ENCODE measurements at places on chromosomes 7 and 10.

DNA sequence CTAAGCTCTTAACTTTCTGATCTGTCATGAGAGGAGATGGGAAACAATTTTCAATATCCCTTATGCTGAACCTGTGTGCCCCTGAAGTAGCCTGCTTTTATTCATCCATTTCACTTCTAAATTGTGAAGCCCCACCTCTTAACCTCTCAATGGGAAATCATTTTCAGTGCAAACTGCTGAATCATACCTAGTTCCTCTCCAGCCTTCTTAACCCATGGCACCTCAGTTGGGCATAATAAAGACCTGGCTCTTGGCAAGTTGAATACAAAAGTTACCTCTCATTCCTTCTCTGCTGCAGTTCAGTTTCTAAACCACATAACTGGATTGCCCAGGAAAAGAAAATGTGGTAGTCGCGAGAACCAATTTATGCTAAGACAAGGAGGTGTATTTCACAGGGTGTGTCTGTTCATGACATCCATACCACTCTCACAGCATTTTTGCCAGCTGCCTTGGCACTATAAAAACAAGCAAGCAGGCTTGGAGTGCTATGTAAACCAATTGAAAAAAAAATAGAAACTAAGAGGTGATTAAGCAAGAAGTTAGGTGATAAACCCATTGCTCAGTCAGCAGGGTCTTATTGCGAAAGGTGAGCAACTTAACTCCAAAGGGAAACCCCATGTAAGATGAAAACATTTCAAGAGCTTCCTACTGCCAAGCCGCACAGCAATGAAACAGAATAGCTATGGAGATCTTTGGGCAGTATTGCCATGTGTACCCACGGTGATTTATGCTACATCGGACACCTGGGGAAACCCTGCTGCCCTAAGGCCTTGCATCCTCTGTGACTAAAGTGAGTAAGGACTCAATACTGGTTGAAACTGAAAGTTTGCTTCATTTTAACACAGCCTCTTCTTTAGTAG, 57.0 kb upstream of the DKK1 start:
- no peak for DNase-seq

DNA sequence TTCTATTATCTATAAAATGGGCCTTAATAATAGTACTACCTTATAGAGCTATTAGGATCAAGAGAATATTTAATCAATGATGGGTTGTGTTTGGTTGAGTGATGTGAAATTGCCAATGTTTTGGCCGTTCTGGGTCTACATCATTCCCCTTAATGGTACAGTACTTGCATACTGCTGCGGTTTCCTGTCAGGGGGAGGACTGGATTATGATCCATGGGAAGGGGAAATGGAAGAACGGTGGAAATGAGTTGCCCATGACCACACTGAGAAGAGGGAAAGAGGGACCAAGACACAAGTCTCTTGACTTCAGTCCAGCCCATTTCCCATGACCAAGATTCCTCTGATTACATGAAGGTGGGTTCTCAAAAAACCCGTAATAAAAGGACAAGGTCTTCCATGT, 999 bp upstream of the MRPS24 start:
- no peak for DNase-seq

DNA sequence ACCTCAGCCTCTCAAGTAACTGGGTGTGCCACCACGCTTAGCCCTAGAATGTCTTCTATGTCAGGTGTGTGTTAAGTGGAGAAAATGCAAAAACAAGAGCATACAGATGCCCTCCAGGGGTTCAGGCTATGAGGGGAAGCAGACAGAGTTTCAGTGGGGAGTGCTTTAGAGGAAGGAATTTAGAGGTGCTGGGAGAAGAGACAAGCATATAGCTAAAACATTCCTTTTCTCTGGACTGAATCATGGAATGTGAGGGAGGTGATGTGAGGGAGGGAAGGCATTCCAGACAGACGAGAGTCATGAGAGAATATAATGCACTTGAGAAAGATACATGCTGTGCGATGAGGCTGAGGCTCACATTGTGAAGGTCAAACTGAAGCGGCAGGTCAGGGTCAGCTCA, 6.6 kb upstream of the ZNF786 start:
- no peak for DNase-seq

GRCh38 chr10:103241262-103242011, 4.2 kb upstream of the RPEL1 start:
- DNase-seq, result no peak

DNA sequence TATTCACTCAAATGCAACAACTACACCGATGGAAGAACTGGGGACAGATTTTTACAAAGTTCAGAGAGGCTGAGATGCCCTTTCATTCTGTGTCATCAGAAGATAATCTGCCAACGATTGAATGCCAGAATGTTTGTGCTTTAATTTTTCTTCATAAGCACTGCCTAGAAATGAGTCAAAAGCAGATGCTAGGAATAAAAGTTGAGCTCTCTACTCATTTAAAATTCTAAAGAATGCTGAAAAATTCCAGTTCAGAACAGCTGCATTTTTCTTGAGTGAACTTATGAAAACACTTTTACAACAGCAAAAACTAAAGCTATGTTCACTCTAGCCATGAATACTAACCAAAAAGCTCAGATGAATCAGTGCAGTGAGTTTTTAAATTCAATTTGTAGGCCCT, 22.3 kb upstream of the FAM133B start:
- no peak for DNase-seq

DNA sequence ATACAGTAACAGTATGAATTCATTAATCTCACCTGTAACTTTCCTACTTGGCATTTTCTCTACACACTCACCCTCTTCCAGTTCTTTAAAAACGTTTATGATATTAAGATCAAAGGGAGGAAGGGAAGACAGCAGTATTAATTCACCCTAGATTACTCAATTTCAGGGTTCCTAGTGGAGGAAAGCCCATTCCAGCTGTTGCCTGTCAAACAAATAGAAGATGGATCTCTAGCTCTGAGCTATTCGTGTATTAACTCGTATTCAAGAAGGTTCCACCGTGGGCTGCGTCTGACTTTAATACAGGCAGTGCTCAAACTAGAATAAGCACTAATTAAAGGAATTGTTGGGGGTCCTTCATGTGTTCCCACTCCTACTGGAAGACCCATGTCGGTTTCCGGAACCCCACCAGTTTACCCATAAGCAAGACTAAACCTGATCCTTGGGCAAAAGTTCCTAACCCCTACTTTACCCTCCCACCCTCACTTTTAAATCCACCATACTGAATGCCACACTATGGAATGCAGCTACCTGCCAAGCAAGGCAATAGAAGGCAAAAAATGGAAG, 2.1 kb downstream of the NANOS1 start:
- no peak for DNase-seq

DNA sequence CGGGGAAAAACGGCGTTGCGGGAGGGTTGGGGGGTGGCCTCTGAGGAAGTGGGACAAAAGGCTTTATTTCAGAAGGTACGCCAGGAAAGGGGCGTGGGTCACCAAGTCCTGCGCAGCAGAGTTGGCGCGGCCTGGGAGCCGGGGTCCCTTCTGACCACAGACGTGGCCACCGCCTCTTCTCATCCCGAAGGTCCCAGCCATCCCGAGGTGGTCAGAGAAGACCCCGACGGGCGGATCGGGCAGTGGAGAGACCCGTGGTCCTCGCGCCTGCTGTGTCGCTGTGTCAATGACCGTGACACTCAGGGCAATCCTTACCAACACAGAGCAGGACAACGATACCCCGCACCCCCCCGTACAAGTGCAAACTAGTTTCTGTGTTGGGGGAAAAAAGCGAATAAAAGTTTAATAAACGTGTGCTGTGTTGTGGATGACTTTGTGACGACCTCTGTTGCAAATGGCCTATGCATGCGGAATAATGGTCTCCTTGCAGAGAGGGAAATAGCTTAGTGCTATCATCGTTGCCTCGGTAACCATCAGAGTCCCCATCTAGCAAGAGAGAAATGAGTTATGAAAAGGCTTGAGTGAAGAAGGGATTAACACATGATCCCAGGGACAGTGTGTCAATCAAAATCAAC, 19.4 kb upstream of the GATA3 start:
- DNase-seq, result no peak

DNA sequence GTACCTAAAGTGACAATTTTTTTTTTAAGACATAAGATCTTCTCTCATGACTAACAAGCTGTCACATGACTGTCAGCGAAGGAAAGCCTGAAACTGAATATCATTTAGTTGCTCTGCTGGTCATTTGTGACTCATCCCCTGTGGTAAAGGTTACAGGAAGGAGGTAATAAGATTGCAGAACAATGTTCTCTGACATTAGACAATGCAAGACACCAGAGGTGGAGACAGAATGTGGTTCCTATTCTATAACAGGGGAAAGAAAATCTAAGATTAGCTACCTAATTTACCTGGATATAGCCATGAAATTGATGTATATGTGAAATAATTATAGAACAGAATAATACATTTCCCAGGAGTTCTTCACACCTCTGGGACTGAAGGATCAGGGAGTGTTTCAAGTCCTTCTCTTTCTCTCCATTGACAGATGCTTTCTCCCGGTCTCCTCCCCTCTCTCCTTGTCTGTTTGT, 47.7 kb downstream of the LRGUK start:
- DNase-seq, result no peak

- DNase-seq, result no peak
Measured at GRCh38 chr10:89242840-89243568, 8.6 kb downstream of the LIPA start.

- DNase-seq, result no peak
Measured at GRCh38 chr7:94394437-94395140, at the start of gene COL1A2. Gene COL1A2, plus strand, starts transcription at chr7:94394895. Its CDS starts 137 bp downstream, at chr7:94395032.

GRCh38 chr7:80844916-80845315, 73.9 kb downstream of the SEMA3C start:
- no peak for DNase-seq

All from stimulated activated CD4-positive, alpha-beta T cell treated with anti-CD3 and anti-CD28 coated beads, Interleukin-12 subunit alpha, Interleukin-12 subunit beta, amount 100 ng/mL, for 24 hours (primary cell).